M059J (cell line): ENCODE measurements at places on chromosomes 2 and 18. TPM values are rescaled to one million over a fixed set of nuclear protein-coding genes. Genes with fewer than 3 reads are reported as not detected.
A peak's percentile ranks its signal among the peaks of the same experiment; 100 is the strongest.

The HOXD11 gene
- 14.3 and 16.9 TPM in 2 replicates for total RNA-seq

The LIMS3 gene
- 0.17 and 2.3 TPM in 2 replicates for total RNA-seq

The CHMP3 gene
- 61.5 and 79.2 TPM in 2 replicates for total RNA-seq

The LONRF2 gene
- 0.10 TPM in 1 of 2 replicates, not detected in the other for total RNA-seq

The TYMS gene
- 49.0 and 66.4 TPM in 2 replicates for total RNA-seq

The ADNP2 gene
- total RNA-seq = 15.8 and 28.7 TPM in 2 replicates

The GPR55 gene
- total RNA-seq = 0.79 TPM in 1 of 2 replicates, not detected in the other

The TFPI gene
- 74.7 and 113 TPM in 2 replicates for total RNA-seq

The SERPINB12 gene
- not detected in 2 replicates for total RNA-seq

The GAL3ST2 gene
- not detected in 2 replicates for total RNA-seq

The MTIF2 gene
- 18.4 and 24.7 TPM in 2 replicates for total RNA-seq

The UGT1A10 gene
- not detected in 2 replicates for total RNA-seq

The SERPINB7 gene
- total RNA-seq = 15.7 and 20.8 TPM in 2 replicates

DNA sequence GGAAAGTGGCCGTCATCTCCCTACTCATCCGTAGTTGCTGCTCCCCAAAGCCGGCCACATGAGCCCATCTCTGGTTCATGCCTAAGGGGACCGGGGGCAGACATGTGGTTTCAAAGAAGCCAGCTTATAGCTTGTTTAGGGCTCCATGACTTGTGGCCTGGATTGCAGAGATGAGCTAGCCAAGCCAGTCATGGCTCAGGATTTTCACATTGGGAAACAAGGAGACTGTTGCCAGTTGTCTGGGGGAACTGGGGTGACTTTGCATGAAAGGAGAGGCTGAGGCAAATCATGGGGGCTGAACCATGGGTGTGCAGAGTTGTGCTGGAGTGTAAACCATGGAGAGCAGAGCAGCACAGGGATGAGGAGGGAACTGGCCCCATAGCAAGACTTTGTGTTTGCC, 183.0 kb upstream of the APCDD1 start:
- DNase-seq = no peak

DNA sequence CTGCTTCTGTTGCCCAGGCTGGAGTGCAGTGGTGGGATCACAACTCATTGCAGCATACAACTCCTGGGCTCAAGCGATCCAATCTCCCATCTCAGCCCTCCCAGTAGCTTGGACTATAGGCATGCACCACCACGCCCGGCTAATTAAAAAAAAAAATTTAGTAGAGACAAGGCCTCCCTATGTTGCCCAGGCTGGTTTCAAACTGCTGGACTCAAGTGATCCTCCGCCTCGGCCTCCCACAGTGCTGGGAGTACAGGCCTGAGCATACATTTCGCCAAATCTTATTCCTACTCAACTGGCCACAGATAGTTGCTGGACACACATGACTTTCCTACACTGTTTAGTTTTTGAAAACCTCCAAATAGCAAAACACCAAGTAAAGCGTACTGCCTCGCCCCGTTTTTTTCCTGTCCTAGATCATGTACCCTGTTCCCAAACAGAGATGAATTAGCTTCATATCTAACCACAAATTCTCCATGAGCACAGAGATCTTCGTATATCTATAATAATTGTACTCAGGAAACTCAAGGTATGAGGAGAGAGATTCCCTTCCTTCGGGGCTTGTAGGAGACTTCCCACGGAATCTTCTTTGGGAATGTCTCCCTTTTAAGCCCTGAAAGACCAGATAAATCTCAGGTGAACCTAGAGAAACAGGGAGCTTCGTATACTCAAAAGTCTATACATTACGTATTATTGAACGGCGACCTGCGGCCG, 598 bp upstream of the C2orf69 start:
- no peak for DNase-seq

- no peak for DNase-seq
These were observed 478.1 kb upstream of the ZNF804A start for GRCh38 chr2:184119989-184120800.

DNA sequence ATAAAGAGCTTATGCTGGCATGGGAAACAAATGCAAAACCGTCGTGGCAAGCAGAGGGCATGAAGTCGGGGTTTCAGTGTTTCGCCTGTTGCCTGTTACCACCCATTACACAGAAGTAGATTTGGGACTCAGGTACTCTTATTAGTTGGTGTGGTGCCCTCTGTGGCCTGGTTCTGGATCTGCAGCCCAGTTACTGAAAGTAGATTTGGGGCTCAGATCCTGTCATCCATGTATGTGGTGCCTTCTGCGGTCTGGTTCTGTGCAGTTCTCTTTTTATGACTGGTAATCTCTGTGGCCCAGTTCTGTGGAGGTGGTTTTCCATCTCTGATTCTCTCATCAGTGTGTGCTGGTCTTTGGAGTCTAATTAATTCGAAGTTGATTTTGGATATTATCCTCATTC, 45.2 kb downstream of the ADNP2 start:
- peak; percentile 28 for DNase-seq

- no peak for DNase-seq
These were observed 234.4 kb downstream of the SOCS6 start for GRCh38 chr18:70523035-70523791.

DNA sequence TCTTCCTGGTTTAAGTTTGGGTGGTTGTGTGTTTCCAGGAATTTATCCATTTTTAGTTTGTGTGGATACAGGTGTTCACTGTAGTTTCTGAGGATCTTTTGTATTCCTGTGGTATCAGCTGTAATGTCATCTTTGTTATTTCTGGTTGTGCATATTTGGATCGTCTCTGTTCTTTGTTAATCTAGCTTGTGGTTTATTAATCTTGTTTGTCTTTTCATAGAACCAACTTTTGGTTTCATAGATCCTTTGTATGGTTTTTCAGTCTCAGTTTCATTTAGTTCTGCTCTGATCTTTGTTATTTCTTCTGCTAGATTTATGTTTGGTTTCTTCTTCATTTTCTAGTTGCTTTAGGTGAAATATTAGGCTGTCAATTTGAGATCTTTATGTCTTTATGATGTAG, 202.4 kb upstream of the ZSWIM2 start:
- no peak for DNase-seq

DNA sequence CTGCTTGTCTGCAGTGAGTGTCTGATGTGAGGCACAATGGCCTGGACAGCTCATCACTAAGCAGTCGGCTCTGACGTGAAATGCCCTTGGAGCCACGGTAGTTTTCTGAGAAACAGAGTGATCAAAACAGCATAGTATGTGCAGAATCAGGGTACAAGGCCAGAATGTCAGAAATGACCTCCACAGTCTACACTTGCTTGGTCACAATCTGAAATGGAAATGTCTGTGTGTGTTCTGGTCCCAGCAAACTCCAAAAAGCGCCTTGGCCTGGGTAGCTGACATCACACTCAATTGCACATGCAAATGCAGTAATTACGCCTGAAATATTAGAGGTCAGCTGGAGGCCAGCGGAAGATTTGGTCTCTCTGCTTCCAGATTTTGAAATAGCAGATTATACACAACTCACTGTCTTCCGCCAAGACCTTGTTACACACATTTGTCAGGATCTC, 95.4 kb downstream of the CTAGE1 start:
- DNase-seq = no peak

GRCh38 chr2:70258532-70258875, 567 bp downstream of the PCYOX1 start:
- peak; percentile 9 for DNase-seq

- peak; percentile 22 for DNase-seq
These were observed 95.0 kb downstream of the DGKD start for GRCh38 chr2:233449081-233449901.

DNA sequence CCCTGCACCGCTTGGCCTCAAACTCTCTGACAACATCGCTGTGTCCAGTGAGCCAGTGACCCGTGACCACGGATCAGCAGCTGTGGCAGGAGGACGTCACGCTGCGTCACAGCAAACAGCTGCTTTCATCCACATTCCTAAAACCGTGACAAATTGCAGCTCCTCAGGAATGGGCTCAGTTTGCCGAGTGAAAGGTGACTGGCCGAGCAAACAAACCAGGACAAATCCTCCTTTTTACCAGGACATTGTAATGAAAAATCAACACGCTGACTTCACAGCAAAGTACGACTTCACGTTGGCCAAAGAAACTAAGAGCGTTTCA, 57.6 kb downstream of the PXDN start:
- peak; percentile 82 for DNase-seq

DNA sequence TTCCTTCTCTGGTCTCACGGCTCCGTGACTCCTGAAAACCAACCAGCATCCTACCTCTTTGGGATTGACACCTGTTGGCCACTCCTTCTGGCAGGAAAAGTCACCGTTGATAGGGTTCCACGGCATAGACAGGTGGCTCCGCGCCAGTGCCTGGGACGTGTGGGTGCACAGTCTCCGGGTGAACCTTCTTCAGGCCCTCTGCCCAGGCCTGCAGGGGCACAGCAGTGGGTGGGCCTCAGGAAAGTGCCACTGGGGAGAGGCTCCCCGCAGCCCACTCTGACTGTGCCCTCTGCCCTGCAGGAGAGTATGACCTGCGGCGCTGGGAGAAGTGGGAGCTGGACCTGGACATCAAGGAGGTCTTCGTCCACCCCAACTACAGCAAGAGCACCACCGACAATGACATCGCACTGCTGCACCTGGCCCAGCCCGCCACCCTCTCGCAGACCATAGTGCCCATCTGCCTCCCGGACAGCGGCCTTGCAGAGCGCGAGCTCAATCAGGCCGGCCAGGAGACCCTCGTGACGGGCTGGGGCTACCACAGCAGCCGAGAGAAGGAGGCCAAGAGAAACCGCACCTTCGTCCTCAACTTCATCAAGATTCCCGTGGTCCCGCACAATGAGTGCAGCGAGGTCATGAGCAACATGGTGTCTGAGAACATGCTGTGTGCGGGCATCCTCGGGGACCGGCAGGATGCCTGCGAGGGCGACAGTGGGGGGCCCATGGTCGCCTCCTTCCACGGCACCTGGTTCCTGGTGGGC, 10.0 kb downstream of the PROC start:
- DNase-seq = no peak

GRCh38 chr2:230814616-230815015, 50.1 kb upstream of the ITM2C start:
- DNase-seq = peak; percentile 24

- DNase-seq = peak; percentile 21
These were observed 1.3 kb downstream of the TWIST2 start for GRCh38 chr2:238848976-238849853.

DNA sequence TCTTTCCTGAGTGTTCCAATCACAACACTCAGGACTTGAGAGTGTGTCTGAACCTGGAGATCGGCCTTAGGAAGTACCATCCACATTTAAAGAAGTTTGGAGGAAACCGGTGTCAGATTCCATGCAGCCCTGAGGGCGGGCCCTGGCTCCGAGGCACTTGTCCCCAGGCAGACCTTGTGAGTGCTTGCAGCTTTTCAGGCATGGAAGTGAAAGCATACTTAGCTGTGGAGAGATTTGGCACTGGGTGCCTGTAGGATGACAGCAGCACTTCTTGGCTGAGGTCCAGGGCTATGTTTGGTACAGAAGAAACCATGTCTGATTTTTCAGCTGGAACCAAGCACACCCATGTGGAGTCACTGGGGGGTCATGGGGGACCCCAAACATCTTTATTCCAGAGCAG, 230.8 kb downstream of the SEPTIN10 start:
- DNase-seq = peak; percentile 81

- no peak for DNase-seq
These were observed 43.7 kb downstream of the GALNT1 start for GRCh38 chr18:35625232-35625631.

DNA sequence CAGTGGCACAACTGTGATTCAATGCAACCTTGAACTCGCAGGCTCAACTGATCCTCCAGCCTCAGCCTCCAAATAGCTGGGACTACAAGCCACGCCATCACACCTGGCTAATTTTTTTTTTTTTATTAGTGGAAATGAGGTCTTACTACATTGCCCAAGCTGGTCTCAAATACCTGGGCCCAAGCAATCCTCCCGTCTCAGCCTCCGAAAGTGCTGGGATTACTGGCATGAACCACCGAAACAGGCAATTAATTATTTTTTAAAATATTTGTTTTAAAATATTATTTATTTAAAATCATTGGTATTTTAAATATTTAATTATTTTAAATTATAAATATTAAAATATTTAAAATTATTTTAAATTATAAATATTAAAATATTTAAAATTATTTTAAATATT, 24.5 kb downstream of the SRBD1 start:
- no peak for DNase-seq

- DNase-seq = peak; percentile 99
These were observed 191.2 kb upstream of the NABP1 start for GRCh38 chr2:191486584-191487320.

DNA sequence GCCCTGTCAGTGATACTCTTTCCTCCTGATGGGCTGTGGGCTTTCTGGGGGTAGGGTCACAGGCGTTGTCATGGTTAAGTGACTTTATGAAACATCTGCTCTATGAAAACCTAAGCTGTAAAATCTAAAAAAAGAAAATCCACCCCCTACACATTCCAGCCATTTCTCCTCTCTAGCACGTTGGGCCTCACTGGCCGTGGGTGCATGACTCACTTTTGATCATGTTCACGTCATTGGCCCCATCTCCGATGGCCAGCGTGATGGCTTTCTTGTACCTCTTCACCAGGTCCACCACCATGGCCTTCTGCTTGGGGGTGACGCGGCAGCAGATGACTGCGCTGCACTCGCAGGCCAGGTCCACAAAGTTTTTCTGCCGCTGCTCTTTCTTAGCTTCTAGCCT, 39.3 kb upstream of the NARS1 start:
- DNase-seq = peak; percentile 29

DNA sequence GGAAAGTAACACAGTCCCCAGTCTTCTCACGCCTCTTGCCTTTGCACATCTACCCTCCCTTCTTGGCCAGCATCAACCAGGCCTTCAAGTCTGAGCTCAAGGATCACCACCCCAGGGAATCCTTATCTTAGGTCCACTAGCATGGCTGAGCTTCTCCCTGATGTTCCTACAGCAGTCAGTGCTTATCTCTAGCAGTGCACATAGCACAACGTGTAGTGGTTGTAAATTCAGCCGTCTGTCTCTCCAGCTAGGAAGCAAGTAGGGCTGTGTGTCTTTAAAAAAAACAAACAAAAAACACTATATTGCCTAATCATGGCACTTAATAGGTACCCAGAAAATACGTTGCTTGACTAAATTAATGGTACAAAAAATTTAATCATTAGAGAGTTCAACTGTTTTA, 29.2 kb downstream of the KCNG3 start:
- DNase-seq = no peak

DNA sequence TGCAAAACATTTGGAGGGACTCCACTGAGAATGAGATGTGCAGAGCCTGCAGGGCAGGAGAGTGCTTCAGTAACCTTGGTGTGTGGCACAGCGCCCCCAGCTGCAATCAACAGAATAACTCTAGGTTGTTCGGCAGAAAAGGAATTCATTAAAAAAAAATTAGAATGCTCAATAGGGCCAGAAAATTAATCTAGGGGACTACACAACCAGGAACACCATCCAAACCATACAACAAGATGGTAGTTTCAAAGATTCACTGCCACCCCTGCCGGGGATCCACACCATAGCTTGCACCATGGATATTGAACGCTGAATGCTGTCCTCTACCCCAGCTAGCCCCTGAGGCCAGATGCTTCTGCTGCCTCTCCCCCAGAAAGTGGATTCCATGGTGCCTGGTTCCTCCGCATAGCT, 50.1 kb downstream of the THUMPD2 start:
- DNase-seq = peak; percentile 62

- no peak for DNase-seq
These were observed 188.9 kb downstream of the SH3BP4 start for GRCh38 chr2:235140801-235141081.

GRCh38 chr2:169015943-169016342, 15.2 kb downstream of the ABCB11 start:
- no peak for DNase-seq
